ENCODE measurements at places on chromosomes 4 and X.
A peak's percentile ranks its signal among the peaks of the same experiment; 100 is the strongest.

DNA sequence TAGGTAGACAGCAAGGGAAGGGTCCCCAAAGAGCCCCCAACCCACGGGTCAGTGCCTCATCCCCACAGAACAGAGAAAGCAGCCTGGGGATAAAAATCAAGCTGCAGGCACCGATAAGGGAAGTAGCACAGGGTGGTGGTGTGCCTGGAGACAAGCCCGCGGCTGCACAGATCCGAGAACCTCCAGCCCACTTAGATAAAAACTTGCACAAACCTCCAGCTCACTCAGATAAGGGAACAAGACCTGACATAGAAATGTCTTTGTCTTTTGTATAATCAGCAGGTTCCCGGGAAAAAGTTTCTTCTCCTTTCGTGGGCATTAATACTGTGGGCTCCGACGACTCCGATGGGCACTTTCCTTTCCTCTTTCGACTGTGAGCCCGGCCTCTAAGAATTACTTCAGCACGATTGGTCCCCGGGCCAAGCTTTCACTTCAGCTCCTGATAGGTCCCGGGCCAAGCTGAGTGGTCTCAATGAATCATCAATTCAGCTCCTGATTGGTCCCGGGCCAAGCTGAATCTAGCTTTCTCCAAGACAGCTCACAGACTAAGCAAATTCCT lies 32.4 kb downstream of the PRDX4 start:
- peak; percentile 1 for DNase-seq

- no peak for DNase-seq
These were observed 392.8 kb downstream of the GPM6A start for GRCh38 chr4:175419236-175419718.

GRCh38 chr4:162952232-162952631 lies 214.5 kb downstream of the NAF1 start:
- no peak for DNase-seq

GRCh38 chr4:89358935-89359638 lies 51.5 kb upstream of the GPRIN3 start:
- DNase-seq, result no peak

DNA sequence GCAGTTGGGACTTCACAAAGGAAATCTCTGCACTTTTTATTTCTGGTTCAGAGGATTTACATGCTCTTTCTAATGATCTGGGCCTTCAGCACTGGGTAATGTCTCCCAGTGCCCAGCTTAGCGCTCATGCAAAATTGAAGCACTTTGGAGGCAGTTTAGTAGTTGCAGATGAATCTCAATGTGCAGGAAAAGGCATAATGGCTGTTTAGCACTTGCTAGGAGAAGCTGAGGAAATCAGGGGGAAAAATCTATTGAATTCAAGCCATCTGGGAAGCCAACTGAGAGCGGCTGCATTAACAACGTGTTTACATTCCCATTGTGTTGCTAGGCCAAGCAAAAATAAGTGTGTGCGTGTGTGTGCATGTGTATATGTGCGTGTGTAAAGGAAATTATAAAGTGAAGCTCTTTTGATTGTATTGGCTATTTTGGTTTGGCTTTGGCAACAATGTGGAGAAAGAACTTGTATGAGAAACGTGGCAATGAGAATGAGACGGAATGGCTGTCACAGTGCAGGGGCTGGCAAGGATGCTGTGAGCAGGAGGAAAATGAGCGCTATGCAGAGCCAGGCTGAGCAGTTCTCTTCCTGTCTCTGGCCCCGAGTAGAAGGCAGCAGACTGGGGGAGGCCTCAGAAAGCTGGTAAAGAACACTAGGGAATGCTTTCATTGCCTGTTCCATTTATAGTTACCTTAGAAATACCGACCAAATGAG lies 231.5 kb downstream of the UNC5C start:
- DNase-seq, result no peak
